ENCODE measurements at places on chromosomes 3 and 15. TPM values are rescaled to one million over a fixed set of nuclear protein-coding genes. Genes with fewer than 3 reads are reported as not detected.

- DNase-seq: no peak
- H3K4me3 ChIP-seq: no peak overlapping the region
- no peaks in the 10 kb centered on the region for H3K27me3 ChIP-seq
- no peaks in the 10 kb centered on the region for H3K4me1 ChIP-seq
- peaks cover 82% of the 10 kb centered on the region for H3K36me3 ChIP-seq
- H3K27ac ChIP-seq: no peak overlapping the region
Observed at GRCh38 chr3:47590216-47590615, 11.6 kb upstream of the CSPG5 start.

Gene C3orf70
- total RNA-seq: 16.2 TPM

DNA sequence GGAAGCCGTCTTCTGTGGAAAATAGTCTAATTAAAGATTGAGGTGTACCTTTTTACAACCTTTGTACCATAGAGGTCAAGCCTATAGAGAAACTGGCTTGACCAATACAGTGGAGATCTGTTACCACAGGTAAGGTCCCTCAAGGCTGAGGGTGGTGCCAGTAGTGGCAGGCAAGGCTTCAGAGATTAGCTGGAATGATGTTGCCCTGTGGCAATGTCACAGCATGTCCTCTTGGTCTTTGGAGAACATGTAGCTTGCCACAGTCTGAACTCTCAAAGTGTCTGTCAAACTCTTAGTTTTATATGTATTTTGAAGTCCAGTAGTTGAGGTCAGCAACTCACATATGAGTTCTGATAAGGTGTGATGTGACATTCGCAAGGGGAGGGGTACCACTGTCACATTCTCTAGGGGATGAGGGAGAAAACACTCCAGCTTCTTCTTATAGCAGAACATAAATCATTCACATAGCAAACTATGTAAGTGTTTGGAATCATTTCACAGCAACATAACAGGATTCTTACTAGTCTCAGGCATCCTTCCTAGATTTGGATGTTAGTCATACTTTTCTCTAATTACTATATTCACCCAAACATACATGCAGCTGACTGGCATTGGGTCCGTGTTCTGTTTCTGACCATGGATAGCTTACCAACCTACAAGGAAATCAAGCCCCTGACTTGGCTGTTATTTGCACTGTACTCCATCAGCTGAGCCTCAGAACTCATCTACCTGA lies 173.6 kb downstream of the UBE2E2 start:
- no peak overlapping the region for H3K4me3 ChIP-seq
- no peaks in the 10 kb centered on the region for H3K27me3 ChIP-seq
- H3K36me3 ChIP-seq: no peaks in the 10 kb centered on the region
- no peak overlapping the region for H3K27ac ChIP-seq
- no peak for DNase-seq

DNA sequence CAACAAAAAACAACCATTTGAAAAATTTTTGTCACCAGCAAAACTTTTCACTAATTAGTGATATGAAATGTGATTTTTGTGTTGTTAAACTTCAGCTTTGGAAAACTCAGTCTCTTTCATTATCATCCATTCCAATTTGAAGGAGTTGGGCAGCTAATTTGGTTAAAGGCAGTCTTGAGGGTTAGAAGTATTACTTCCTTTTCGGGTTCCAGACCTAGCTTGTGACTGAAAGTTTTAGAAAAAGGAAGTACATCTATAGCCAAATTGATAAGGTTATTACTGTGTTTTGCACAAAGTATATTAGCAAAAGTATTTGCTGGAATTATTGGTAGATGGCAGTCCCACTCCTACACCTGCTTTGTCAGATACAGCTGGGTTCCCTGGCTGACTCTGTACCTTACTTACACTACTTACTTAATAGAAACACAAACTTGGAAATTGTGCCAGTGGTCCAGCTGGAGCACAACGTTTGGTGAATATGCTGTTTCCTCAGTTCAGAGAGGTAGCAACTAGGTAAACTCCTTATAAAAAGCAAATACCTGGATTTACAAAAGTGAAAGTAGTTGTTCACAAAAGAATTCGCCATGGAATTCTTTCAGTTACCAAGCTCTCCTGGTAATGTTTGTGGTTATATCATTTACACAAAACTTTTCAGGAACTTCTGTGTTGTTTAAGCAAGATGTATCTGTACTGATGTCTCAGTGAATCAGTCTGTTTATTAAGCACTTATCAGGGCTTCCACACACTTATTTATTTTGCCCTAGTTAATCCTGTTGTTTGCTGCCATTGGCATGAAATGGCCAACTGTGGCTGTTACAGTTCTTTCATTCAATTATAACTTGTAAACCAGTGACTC lies 31.6 kb downstream of the TIPARP start:
- peaks cover 44% of the 10 kb centered on the region for H3K36me3 ChIP-seq
- H3K27me3 ChIP-seq: no peaks in the 10 kb centered on the region
- no peak for DNase-seq
- H3K4me3 ChIP-seq: no peak overlapping the region

Gene CLSTN2
- 1.7 TPM for total RNA-seq

Gene PLXNA1
- total RNA-seq: 54.7 TPM

DNA sequence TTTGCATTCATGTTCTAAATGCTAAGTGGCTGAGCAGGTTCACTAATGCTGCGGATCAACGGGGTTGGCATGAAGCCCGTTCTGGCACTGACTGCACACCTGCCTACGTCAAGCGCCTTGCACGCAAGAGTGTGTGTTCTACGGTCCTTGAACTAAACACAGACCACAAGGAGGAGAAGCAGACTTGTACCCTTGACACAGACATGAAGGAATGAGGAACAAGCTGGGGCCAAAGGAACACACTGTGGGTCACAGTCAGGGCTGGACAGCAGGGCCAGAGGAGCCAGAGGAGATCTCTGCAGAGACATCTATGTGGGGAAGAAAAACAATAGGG lies 48.0 kb upstream of the LDHAL6B start:
- peaks cover 94% of the 10 kb centered on the region for H3K36me3 ChIP-seq
- peak; percentile 38 for DNase-seq
- H3K27me3 ChIP-seq: no peaks in the 10 kb centered on the region

GRCh38 chr15:25810154-25810553 lies 53.0 kb downstream of the ATP10A start:
- H3K4me1 ChIP-seq: peaks cover 8% of the 10 kb centered on the region
- no peak overlapping the region for H3K27ac ChIP-seq
- no peaks in the 10 kb centered on the region for H3K36me3 ChIP-seq

Gene SLITRK3
- total RNA-seq: not detected

Gene OIP5
- total RNA-seq: 4.6 TPM

DNA sequence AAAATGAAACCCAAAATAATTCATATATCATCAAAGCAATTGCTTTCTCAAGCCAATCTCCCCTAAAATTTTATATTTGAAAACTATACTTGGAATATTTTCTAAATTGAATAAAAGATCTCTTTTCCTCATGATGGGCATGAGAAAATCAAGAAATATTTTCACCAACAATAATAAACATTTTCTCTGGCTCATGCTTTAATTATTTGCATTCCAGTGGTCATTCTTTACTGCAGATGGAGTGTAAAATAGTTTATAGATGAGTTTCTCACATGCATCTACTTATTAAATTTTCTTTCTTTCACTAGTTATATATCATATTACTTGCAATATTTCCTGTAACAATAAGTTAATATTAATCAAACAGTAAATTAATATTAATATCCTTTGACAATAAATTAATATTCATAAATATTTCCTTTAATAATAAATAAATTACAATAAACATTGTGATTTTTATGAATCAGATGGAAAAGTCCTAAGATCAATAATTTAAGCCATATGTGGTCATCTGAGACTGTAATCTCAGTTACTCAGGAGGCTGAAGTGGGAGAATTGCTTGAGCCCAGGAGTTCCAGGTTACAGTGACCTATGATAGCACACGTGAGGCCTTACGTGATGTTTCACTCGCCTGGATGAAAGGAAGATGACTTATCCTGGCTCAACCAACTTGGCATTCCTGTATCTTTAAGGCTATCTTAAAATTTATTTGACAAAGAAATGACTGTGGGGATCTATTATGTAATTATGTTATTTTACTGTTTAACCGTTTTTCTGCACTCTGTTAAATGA lies 958.8 kb downstream of the ZPLD1 start:
- H3K27me3 ChIP-seq: no peaks in the 10 kb centered on the region
- no peak overlapping the region for H3K4me3 ChIP-seq
- no peaks in the 10 kb centered on the region for H3K36me3 ChIP-seq
- no peak for DNase-seq

Gene CCNB2
- total RNA-seq: not detected

GRCh38 chr3:136577791-136578190 lies 174.4 kb downstream of the STAG1 start:
- DNase-seq: no peak
- peaks cover 15% of the 10 kb centered on the region for H3K4me1 ChIP-seq
- H3K27ac ChIP-seq: no peak overlapping the region
- H3K4me3 ChIP-seq: no peak overlapping the region
- H3K36me3 ChIP-seq: peaks cover 8% of the 10 kb centered on the region
- no peaks in the 10 kb centered on the region for H3K27me3 ChIP-seq

- H3K4me3 ChIP-seq: no peak overlapping the region
- no peak for DNase-seq
- H3K27me3 ChIP-seq: no peaks in the 10 kb centered on the region
- H3K36me3 ChIP-seq: no peaks in the 10 kb centered on the region
- H3K4me1 ChIP-seq: no peaks in the 10 kb centered on the region
Observed at GRCh38 chr3:167160781-167161180, 219.3 kb downstream of the ZBBX start.

Gene HIGD2B
- total RNA-seq: not detected

DNA sequence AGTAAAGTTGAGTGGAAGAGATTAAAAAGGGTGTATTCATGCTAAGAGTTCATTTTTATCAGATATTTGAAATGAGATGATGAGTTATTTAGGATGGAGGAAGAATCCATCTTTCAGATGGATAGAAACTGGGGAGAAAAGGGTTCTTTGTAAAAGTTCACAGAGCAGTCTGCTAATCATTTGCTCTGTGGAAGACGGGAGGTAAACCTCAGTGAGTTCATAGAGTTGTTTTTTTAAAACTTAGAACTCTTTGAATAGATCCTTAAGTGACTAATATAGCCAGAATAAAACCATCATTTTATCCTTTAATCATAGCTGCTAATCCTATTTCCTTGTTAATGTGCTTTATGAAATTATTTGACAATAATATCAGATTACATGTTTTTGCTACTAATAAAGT lies 5.1 kb downstream of the RASA2 start:
- H3K36me3 ChIP-seq: no peaks in the 10 kb centered on the region
- H3K4me3 ChIP-seq: no peak overlapping the region
- no peak for DNase-seq
- H3K27me3 ChIP-seq: no peaks in the 10 kb centered on the region

Gene TBC1D23
- 79.5 TPM for total RNA-seq

DNA sequence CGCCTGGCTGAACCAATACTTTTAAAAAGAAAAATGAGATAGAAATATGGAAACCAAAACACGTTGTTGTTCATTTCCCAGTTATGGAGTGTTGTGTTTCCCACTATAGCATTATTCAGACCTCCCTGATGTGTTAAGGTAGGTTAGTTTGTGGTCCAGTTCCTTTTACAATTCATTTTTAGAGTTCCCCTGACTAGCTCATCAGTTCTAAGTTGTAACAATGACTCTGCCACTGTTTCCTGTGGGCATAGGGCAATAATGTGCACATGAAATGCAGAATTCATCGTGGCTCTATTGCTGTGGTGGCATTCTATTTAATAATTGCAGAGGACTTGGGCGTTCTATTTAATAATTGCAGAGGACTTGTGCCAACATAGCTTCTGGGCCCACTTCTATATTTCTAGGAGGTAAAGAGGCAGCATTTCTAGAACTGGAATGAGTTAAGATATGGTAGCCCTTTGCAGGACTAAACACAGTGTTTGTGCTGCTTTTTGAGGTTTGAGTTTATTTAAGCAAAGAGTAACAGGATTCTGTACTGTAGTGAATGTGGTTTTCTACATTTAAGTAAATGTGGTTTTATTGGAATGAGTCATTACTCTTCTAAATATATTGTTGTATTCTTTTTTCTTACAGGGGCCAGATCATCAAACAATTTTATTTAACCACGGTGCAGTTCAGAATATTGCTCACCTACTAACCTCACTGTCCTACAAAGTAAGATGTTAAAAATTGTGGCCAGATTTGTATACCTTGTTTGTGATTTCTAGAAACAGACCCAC lies 47.5 kb downstream of the ARMC8 start:
- H3K27me3 ChIP-seq: no peaks in the 10 kb centered on the region
- DNase-seq: no peak
- H3K4me3 ChIP-seq: no peak overlapping the region
- H3K27ac ChIP-seq: no peak overlapping the region
- no peaks in the 10 kb centered on the region for H3K4me1 ChIP-seq

DNA sequence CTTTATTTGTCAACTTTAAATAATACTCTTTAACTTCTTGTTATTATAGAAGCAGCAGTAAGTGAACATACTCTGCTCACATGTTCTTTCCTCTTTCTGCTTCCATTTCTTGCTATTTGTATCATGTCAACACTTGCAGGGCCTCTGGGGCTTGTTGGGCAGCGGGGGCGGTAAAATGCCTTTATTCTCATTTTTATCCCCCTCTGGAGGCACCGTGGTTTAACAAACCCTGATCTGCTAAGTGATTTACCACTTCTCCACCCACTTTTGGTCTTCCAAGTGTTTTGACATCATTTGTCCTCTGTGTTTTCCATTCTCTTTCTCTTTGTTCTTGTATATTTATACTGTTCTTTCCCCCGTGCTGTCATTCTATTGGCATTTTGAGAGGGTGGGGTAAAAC lies 33.9 kb downstream of the SCN10A start:
- H3K27ac ChIP-seq: no peak overlapping the region
- no peaks in the 10 kb centered on the region for H3K27me3 ChIP-seq

Gene EPHB3
- 22.6 TPM for total RNA-seq

DNA sequence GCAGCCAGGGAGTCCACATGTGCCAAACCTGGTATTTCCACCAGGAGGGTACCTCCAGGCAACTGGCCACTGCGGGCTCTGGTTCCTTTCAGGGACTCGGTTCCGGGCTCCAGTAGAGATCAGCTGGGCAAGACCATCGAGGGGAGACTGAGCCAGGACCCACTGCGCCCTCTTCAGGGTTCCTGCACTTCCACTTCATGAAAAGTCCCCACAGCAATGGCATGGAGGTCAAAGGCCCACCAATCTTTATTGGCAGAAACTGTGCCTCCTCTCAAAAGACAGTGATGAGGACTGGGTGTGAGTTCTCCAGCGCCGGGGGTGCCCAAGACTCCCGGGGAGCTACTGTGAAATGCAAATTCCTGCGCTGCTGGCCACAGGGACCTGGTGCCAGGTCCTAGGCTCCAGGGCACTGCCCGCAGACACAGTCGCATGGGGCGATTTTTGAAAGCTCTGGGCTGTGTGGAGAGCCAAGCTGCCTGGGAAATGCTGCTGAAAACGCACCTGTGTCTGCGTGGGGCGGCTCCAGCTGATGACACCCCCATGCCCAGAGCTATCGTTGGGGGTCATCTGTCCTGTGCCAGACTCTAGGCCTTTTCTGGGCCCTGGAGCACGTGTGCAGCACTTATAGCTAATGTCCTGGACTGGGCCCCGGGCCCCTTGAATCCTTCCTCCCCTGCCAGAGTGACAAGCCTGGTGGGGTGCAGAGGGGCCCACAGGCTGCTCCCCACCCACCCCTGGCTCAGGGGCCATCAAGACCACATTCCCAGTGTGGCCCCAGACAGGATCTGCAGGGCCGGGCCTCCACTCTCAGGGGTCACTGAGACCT lies 144.0 kb downstream of the NSMCE3 start:
- no peaks in the 10 kb centered on the region for H3K27me3 ChIP-seq
- no peak overlapping the region for H3K27ac ChIP-seq
- no peaks in the 10 kb centered on the region for H3K4me1 ChIP-seq
- H3K4me3 ChIP-seq: no peak overlapping the region

Gene CTXN2
- not detected for total RNA-seq
